ENCODE measurements at places on chromosomes 2 and 18.

DNA sequence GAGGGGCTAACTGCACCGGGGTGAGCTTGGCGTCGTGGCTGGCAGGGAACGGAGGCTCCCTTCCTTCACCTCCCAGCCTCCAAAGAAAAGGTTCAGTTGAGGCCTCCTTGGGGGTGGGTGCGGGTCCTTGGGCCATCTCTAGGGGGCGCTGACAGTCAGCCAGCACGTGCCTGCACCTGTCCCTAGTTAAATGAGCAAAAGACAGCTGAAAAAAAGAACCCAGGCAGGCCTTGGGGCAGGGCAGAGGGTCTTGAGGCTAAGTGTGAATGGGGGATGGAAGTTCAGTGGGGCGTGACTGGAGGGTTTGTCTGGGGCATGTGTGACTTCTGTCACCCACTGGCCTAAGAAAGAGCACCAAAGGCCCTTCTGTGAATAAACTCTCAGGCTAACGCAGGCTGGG is 56.4 kb downstream of the ZFP36L2 start:
- no peak for DNase-seq

DNA sequence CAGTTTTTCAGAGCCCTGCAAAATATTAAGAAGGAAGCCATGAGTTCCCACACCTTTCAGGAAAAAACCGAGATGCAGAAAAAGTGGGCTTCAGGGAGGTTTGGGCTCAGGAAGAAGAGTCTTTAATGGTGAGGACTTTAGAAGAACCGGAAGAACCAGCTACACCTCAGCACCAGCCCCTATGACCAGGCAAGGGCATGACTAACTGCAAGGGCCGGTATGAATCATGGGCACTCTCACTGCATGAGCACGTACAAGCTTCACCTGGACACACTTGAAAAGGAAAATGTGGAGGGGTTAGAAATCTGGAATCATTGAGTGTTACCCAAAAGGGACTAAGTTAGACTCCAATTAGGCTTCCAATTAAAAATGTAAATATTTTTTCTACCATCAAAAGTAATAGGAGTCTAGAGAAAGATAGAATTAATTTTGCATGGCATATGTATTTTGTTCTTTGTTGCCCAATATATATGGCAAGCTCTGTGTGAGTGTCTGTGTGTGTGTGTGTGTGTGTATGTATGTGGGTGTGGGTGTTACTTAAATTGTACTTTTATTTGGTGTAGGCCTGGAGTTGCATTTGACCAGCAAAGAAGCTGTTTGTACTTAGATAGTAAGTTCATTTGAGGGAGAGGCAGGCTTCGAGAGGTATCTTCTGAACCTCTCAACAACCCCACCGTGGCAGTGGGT is 66.5 kb upstream of the THUMPD2 start:
- DNase-seq = no peak

- no peak for DNase-seq
These were observed 1354.5 kb upstream of the ZEB2 start for GRCh38 chr2:145874466-145874865.

GRCh38 chr2:41061356-41061755 is 609.5 kb upstream of the SLC8A1 start:
- no peak for DNase-seq

DNA sequence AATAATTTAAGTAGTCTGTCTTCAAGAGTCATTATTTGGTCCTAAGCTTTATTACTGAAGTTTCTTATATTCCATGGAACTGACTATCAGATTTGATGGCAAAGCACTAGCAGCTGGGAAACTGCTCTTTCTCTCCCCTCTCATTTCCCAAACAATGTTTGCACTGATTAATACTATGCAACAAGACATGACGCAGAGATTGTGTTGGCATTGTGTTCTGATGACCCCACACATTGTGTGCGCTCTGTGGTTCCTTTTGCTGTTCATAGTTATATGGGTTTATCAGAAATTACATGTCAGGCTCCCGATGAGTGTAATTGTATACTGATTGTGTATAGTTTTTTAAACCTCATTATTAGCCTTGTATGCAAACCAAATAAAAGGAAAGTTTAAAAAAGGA is 331.6 kb upstream of the FANCL start:
- DNase-seq = no peak

- DNase-seq = no peak
These were observed 74.0 kb upstream of the SESTD1 start for GRCh38 chr2:179338681-179339080.

DNA sequence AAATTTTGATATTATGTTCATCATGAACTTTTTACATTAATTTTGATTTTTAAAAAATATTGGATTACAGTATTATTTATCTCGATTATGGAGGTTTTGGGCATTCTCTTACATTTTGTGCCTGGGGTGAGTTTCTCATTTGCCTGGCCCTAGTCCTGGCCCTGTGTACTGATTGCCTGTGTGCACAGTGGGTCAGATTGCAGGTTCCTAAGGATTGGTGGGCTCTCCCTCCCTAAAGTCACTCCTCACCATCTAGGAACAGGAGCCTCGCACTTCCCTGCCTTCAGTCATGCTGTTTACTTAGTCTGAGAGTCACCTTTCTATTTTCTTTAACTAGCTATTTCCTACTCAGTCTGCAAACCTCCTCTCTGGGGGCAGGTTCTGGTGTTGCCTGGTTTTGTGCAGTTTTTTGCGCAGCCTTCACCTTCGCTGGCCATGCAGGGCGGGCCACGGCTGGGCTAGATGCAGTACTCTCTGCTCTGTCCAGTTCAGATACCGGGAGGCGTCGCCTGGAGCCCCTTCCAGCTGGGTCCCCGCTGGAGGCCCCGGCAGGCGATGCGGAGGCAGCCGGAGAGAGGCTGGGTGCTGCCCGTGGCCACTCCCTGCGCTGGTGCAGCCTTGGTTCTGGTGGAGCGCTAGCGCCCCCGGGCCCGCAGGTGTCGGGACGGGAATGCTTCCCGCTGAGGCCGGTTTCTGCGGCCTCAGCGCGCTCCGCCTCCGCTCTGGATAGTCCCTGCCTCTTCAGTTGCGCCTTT is 23.3 kb upstream of the MC5R start:
- DNase-seq = peak; percentile 19

GRCh38 chr2:201233192-201233811 is 27.0 kb upstream of the CASP8 start:
- DNase-seq = no peak

DNA sequence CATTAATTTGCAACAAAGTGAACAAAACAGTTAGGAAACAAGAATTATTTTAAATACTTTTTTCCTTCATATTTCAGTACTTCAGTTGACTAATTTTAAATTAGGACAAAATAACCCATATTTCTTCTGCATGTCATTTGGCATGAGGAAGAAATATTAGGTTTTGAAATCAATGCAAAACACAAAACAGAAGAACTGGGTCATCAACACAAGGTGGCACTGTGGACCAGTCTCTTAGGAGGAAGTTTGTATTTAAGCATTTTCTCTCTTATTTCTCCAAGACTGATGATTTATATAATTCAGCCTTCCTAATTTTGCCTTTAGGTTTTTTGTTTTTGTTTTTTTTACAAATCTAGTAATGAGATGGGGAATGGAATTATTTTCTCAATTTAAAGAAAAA is 352.8 kb upstream of the KCNH7 start:
- peak; percentile 30 for DNase-seq

GRCh38 chr18:3599195-3599594 is 149.2 kb downstream of the TGIF1 start:
- no peak for DNase-seq

GRCh38 chr2:227881866-227882517 is 10.6 kb downstream of the DAW1 start:
- DNase-seq = no peak

- DNase-seq = no peak
These were observed 244.1 kb upstream of the FOSL2 start for GRCh38 chr2:28148566-28148965.

GRCh38 chr2:226334981-226335720 is 464.5 kb downstream of the IRS1 start:
- no peak for DNase-seq

Data from hypothalamus (tissue), 51 donors.